ENCODE measurements at places on chromosomes 11 and 22.

DNA sequence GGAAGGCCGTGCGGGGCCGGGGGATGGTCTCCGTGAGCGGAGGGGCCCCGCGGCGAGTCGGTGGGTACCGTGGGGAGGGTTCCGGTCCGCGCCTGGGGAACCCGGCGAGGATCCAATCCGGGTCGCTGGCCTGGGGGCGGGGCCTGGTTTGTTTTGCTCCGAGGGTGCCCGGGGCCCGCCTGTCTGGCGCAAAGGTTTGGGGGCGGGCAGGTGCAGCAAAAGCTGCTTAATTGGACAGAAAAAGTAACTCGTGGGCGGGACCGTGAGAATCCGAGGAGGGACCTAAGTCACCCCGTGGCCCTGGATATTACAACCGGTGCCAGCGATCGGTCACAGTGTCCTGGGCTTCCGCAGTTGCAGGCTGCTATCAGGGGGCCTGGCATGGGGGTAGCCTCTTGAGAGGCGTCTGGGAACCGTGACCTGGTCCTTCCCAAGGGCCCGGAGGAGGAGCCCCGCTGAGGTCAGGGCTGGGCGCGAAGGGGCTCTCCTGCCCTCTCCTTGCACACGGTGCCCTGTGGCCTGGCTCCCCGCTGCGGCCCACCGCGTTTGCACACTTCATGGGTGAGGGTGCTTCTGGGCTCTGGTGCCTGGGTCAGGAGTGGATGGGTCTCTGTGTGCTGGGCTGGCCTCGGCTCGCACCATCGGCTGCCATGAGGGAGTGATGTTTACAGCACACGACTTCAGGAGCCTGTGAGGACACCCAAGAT lies 1.4 kb downstream of the PNPLA2 start:
- DNase-seq = peak; percentile 90

- no peak for DNase-seq
Observed at GRCh38 chr11:59776210-59777066, 21.3 kb downstream of the STX3 start.

DNA sequence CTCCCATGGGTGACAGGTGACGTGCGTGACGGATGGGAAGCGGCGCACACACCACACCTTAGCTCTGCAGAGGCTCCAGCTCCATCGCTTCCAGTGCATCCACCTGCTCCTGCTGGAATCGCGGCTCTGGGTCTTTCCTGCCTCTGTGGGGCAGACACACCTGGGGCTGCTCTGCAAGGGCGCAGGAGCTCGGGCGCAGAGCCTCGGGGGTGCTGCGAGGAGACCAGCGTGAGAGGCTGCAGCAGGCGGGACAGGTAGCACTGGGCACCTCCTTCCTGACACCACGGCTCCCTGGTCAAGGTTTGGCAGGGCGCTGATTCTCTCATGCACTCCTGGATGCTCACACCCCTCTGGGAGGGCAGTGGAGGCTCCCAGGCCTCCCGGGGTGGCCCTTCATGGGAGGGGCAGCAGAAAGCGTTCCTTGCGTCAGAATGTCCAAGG lies 1494.3 kb downstream of the BRD1 start:
- DNase-seq = no peak

DNA sequence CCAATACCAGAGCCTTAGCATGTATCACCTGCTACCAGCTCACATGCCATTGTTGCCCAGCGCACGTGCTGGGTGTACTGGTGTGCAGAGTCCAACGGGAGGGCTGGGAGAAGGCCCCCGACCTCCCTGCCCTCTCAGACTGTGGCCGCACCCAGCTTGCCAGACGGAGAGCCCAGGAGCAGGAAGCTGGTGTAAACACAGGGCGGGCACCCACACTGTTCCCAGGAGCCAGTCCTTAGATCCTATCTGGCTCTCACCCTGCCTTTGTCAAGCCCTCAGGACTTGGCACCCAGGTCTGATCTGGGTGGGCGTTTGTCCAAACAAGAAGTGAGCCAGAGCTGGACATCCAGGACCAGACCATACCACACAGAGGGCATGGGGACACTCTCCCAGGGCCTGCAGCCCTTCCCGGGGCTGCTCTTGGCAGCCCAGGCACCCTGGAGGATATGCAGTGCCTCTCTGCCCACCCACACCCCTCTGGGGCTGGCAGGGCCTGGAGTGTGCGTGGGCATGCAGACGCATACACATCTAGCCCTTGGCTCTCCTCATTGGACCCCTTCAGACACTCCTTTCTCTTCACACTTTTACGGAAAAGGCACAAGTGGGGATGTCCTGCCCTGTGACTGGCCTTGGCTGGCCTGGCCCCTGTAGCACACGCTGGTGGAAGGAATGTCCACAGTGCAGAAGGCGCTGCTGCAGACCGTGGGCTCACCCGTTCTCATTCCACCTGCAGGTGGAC lies 19.9 kb upstream of the CLDN5 start:
- no peak for DNase-seq

- no peak for DNase-seq
Observed at GRCh38 chr22:31584804-31585160, 77.2 kb downstream of the PISD start.

DNA sequence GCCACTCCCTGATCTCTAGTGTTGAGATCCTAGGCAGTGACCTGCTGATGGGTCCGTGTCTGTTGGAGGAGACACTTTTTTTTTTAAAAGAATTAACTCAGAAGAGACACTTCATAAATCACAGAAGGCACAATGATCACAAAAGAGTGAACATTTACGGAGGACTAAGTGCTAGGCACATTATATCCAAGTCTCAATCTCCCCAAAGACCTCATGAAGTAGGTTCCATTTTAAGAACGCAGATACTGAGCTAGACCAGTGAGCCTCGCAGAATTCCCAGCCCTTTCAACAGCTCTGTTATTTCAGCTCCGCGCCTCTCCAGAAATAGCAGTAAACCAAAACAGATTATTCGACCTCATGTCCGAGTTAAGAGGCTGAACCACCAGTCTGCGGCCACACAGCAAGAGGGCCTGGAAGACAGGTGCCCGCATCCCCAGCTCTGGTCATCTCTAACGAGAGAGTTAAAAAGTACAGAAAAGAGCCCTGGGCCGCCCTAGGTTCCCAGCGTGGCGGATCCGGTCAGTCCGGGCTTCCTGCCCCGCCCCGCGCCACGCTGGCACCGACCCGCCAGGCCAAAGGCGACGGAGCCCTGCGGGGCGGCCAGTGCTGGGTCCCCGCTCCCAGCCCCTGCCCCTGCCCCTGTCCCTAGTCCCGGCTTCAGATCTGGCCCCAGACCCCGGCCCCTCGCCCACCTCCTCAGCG lies 612 bp downstream of the XBP1 start:
- peak; percentile 37 for DNase-seq

DNA sequence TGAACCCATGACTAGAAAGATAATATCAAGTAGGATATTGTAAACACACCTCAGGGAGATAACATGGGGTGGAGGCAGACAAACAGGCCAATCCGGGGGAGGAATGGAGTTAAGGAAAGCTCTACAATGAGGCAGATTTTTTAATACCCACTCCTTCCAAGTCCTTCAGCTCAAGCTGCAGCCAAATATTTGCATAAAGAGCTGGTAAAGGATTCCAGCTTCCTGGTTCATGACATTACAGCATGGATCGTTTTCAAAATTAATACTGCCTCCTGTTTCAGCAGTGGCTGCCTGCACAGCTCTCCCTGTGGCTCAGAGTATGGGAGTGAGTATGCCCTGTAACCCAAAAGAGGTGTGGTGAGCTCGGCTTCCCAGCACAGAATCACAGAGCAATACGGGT lies 5.1 kb downstream of the POU2AF3 start:
- peak; percentile 88 for DNase-seq

GRCh38 chr11:60872961-60873524 lies 5.7 kb downstream of the ZP1 start:
- DNase-seq = no peak

DNA sequence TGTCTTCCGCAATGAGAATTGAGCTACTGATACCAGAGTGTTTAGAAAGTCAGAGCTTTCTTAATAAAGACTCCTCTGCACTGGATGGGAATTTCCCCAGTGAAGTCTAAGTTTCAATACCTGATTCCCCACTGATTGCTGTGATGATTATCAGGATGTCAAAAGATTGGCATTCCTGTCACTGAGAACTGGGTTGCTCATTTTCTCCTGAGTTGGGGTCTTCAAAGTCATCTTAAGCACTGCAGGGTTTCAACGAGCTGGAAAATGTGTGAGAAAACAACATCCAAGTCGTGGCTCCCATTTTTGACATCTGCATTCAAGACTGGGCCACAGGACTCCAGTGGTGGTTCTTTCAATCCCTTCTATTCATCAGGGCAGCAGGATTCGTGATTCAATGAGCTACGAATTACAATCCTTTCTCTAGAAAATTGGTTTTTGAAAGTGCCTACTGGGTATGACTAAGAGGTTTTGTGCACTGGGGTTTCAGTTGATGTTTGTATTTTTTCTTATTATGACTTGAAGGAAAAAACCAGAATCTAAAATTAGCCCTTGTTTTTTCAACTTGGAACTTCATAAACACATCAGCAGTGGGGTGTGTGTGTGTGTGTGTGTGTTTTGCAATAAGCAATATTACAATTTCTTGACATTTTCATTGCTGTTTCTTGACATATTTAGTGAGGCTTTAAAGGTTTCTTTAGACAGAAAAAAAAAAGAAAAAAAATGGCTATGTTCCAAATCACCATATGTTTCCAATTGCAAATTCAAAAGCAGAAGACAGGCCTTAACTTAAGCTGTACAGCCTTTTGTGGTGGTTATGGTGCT lies 233.0 kb downstream of the FAM76B start:
- DNase-seq = no peak

GRCh38 chr22:17412232-17412631 lies 43.0 kb downstream of the CECR2 start:
- peak; percentile 58 for DNase-seq

DNA sequence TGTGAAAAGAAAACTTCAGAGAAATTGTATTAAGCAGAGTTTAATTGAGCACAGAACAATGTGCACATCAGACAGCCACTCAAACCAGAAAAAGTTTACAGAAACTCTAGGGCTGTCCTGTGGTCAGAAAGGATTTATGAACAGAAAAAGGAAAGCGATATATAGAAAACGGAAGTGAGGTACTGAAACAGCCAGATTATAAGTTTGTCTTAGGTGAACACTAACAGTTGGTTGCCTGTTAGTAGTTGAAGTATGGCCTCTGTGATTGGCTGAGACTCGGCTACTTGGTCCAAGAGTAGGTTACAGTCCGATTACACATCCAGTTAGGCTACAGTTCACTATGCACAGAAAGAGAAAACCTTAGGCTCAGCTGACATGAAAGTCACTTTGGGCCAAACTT lies 1232.5 kb upstream of the RAG2 start:
- DNase-seq = no peak

- no peak for DNase-seq
Observed at GRCh38 chr11:67055812-67056211, 835 bp upstream of the RHOD start.

DNA sequence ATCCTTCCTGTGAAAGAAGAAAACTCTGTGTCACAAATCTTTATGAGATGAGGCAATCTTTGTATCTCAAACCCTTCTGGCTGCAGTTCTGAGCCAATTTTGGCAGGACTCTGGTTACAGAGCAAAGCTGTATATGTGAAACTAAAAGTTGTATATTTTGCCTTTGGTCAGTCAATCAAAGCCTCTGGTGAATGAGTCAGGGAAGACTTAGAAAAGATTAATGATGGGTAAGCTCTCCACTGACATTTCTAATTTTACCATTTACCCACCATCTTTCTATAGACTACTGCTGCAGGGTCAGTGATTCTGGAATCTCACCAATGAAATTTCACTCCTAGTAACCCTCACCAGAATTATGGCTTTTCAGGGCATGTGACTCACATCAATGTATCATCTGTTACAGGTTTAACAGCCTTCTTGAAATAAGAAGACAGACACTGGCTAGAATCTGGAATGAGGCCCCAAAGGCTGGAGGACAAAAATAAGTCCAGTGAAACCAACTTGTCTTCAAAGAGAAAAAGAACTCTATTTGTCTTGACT lies 43.3 kb downstream of the USP35 start:
- no peak for DNase-seq

DNA sequence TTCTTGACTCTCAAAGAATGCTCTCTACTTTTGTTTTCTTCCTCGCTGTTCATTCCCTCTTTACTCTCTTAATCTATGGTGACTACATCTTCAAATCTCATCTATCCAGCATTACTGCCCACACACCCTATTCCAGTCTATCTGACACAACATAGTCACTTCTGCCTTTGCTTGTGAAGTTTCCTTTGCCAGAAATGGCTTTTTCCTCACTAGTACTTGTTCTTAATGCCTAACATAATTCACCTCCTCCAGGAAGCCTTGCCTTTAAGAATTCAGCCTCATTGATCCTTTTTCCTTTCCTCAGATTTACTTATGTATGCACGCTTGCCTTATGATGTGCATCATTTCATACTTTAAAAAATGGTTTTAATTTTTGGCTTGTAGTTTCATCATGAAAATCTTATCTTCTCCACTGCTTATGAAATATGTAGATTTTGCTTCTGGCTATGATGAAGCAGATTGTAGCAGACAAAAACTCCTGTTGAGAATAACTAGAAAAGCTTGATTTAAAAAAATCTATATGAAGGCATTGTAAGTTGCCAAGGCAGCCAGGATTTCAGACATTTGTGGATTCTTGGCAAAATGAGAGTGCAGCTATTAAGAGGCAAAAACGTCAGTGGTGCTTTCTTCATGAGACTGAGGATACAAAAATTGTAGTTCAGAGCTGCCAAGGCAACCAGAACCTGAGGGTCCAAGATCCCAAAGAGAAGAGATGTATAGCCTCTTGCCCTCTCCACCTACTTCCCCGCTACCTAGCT lies 31.8 kb downstream of the RNF169 start:
- DNase-seq = no peak

DNA sequence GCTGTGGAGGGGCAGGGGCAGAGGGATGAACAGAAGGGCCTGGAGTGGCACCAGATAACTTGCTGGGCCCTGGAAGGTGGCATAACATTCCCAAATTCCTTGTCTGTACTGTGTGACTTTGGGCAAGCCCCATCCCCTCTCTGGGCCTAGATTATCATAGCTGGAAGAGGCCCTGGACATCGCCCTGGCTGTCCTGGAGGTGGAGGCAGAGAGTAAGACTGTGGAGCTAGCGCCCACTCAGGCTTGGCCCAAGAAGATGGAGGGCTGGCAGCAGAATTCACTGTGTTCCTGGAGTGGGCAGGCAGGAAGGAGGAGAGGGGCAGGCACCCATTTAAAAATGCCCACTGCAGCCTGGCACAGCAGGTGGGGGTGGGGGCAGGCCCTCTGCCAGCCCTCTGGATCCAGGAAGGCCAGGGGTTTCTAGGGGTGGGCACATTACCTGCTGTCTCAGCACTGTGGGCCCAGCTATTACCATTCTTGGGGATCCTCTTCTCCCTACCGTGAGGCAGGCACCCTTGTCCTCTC lies 22.6 kb downstream of the ARHGEF17 start:
- DNase-seq = no peak

DNA sequence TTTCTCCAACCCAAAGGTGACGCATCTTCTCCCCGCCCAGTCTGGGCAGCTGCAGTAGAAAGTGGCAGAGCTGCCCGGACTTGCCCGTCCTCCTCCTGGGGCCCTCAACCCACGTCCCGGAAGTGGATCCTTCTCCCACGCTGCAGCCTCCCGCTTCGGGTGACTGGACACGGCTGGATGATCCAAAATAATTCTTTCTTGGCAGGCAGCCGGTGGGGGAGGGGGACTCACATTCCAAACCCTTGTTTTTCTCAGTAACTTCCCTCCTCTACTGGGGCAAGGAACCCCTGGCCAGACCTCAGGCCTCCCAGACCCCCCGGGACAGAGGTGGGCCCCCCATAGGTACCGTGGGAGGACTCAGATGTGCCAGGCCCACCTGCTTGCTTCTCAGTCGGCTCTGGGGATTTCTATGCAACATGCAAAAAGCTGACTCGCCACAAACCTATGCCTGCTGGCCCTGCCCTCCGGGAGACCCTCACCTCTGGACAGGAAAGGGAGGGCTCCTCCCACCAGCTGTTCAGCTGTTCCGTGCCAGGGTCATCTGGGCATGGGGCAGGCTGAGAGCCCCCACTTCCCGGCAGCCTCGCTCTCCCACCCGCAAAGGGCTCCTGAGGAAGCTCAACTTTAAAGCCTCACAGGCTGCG lies 1.4 kb downstream of the PLXNB2 start:
- DNase-seq = peak; percentile 86

Measured in NCI-H1105 treated with DMSO at 0.1 percent for 48 hours (cell line).